SJSA1 (cell line): ENCODE measurements at places on chromosomes 12 and 14. TPM values are rescaled to one million over a fixed set of nuclear protein-coding genes. Genes with fewer than 3 reads are reported as not detected.

- DNase-seq: no peak
Observed at GRCh38 chr14:55948399-55948798, 169.8 kb upstream of the PELI2 start.

FSCB gene
- not detected in 2 replicates for total RNA-seq

IFI27 gene
- total RNA-seq: 267 and 474 TPM in 2 replicates

DNA sequence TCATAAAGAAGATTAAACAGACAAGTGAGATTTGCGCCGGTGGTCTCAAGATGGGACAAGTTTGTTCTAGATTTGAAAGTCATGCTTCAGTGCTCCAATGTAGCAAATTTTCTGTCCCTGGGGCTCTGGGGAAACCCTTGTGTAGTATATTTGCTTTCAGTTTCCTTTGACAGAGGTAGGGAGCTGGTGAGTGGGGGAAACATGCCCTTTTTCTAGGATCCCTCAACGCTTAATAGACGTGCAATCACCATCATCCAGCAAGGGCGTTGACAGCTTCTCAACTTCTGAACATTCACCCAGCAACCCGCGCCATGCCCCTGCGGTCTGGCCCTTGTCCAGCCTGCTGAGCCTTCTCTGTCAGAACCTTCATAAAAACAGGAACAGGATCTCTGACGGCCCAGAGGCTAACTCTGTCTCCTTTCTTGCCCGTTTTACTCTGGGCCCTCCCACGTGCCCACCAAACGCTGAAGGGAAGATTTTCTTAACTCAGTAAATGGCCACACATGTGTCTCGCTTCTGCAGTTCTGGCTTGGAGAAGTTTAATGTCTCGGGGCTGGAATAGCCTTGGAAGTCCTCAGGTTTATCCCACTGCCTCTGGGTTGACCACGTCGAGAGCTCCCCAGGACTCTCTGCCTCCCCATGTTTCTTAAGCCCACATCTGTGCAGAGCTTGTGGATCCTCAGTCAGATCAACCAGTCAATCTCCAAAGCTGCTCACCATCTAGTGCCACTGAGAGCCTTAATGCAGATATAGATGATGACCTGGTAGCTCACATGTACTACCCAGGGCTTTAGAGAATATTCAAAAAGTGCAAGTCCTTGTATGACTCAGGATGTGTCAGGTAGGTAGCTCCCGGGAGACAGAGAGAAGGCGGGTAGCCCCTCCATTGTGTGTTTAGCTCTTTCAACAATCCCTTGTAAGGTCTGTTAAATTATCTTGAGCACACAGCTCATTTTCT is 58.1 kb upstream of the CCND2 start:
- no peak for DNase-seq

- no peak for DNase-seq
Observed at GRCh38 chr12:124006846-124007713, 34.1 kb downstream of the ZNF664 start.

- DNase-seq: no peak
Observed at GRCh38 chr12:86389949-86390348, 133.8 kb upstream of the MGAT4C start.

GRCh38 chr14:100076133-100076532 is 10.9 kb downstream of the EVL start:
- no peak for DNase-seq

GRCh38 chr12:3456809-3457208 is 34.2 kb upstream of the PRMT8 start:
- no peak for DNase-seq

GRCh38 chr12:86634456-86635410 is 378.5 kb upstream of the MGAT4C start:
- DNase-seq: no peak

DNA sequence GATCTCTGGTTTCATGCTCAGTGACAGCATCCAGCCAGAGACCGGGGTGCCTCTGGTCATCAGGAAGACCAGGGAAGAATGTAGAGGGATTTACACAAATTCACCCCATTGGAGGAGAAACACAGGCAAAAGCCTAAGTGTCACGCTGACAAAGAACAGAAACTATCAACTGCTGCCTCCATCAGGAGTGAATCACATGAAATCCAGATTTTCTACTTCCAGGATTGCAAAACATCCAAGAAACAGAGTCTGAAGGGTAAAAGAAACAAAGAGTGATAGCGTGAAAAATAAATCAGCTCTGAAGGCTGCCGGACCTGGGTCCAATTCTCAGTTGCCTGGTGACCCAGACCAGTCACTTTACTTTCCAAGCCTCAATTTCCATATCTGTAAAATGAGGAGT is 136.1 kb upstream of the MAP1LC3B2 start:
- DNase-seq: no peak

DNA sequence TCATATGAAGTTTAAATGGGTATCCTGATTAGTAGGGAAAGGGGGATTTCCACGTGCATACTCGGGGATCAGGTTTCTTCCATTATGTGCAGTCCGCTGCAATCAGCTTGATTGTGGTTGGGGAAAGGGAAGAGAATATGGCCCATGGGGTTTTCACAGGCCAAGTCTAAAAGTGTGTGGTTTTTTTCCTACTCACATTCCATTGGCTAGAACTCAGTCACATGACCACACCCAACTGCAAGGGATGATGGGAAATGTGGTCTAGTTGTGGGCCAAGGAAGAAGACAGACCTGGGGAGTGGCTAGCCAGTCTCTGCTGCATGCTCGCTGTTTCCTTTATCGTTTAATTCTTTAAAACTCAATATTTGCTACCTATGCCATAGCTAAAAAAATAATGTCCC is 105.1 kb downstream of the PRIMA1 start:
- no peak for DNase-seq

DNA sequence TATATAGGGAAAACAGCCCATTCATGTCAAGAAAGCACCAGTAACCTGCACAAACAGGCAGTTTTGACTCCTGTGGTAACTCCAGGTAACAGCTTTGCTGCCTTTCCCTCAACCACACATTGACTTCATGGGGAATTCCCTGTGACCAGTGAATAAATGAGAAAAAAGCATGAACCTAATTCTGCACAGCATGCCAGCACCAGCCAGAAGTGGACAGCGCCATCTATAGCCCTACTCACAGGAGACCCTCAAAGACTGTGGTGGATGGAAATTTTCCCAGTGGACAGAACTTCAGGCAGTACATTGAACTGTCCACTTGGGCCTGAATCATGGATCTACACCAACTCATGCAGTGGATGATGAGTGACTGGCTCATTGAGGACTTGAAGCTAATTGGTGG is 152.1 kb downstream of the SLC8A3 start:
- DNase-seq: no peak

DNA sequence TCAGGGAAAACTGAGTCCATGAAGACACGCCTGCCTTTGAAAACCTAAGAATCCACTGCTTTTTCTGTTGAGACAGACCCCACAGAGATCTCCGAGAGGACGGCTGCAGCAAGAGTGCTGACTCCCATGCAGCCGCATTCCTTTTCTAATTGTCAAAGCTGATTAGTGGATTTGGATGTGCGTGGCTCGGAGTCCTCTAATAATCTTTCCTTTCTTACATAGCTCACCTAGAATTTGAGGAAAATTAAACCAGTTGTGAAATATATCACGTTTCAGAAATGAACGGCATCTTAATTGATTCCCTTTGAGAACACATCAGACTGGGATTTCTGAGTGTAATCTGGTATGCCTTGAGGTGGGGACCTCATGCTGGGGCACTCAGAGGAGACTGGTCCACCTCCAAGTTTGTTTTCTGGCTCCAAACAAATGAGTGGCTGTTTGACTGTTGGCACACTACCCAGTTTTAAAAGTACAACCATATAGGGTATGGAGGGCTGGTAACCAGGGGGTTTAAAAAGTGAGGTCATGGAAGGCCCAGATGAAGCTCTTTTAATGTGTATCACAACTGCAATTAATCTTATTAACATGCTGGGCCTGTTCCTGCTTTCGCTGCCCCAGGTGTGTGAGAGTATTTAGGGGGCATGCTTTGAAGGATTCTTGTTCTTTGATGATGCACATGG is 63.3 kb downstream of the RASSF3 start:
- DNase-seq: no peak

DNA sequence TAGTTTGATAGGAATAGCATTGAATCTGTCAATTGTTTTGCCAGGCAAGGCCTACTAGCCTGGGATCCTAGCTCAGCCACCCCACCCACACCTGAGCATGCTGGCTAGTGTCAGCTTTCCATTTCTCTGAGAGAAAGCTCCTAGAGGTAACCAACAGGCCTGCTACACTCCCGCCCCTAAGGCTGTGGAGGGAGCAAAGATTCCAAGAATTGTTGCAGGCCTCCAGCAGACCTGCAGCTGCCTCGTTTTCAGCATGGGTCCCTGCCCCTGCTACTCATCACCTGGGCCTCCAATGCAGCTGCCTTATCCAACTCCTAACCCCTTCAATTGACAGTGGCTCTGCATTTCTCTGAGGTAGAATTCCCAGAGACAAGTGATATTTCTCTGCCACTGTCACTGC is 852.4 kb upstream of the MDGA2 start:
- DNase-seq: no peak

- DNase-seq: no peak
Observed at GRCh38 chr12:53586745-53587144, 39.4 kb downstream of the ATF7 start.

DNA sequence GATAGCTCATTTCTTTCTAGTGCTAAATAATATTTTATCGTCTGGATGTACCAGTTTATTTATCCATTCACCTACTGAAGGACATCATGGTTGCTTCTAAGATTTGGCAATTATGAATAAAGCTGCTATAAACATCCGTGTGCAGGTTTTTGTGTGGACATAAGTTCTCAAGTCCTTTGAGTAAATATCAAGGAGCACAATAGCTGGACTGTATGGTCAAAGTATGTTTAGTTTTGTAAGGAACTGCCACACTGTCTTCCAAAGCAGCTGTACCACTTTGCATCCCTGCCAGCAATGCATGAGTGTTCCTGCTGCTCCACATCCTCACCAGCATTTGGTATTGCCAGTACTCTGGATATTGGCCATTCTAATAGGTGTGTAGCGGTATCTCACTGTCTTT is 447.4 kb downstream of the MED13L start:
- DNase-seq: no peak

DNA sequence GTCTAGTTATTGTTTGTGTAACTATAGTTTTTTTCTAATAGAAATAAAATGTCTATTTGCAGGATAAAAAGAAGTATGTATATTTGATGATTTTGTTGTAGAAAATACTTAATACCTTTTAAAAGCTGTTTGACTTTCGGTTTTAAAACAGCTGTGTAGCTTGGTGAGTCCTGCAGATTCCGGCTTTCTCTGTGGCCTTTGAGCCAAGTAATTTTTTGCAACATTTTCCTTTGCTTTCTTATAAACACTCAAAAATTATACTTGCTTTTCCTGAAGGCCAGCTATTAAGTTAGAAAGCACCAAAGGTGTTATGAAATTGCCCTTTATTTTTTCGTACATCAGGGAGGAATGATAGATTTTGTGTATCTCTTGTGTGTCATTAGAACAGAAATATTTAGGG is 63.6 kb downstream of the CRADD start:
- no peak for DNase-seq

- no peak for DNase-seq
Observed at GRCh38 chr12:2794191-2794735, 507 bp upstream of the FKBP4 start.

DNA sequence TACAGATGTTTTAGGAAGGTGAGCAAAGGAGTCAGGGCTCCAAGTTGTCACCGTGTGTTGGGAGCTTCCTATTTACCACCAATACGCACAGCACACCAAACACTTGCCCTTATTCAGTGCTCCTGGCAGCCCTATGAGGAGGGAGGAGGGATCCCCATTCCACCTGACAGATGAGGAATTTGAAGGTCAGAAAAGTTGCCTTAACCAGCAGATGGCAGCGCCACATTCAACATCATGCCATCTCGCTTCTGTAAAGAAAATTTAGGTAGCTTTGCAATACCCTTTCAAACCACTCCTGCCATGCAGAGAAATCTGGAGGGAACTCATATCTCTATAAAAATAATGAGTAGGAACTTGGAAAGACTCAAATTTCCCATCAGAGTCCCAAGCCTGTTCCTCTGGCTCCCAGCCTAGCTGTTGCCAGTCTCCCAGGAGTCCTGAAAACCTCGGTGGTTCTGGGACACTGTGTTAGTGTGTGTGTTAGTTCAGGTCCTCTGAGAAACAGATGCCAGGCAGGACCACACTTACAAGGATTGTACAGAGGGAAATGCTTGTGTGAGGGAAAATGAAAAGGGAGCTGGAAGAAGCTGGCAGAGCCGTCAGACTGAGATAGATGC is 410.5 kb downstream of the MED13L start:
- DNase-seq: no peak

DNA sequence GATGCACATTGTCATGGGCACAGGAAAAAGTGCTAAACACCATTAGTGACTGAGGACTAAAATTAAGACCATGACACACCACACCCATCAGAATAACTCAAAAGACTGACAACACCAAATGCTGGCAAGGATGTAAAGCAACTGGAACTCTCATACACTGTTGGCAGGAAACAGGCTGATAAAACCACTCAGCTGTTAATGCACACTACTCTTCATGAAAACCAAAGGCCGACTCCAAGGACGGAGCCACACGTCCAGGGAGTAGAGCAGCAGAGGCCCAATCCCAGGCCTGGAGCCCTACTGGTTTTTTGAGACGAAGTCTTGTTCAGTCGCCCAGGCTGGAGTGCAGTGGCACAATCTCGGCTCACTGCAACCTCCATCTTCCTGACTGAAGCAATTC is 6.4 kb downstream of the RAD52 start:
- DNase-seq: no peak

GRCh38 chr12:59874781-59875180 is 279.0 kb downstream of the SLC16A7 start:
- DNase-seq: no peak

- peak; percentile 2 for DNase-seq
Observed at GRCh38 chr14:31858868-31859267, 218.2 kb upstream of the ARHGAP5 start.

DNA sequence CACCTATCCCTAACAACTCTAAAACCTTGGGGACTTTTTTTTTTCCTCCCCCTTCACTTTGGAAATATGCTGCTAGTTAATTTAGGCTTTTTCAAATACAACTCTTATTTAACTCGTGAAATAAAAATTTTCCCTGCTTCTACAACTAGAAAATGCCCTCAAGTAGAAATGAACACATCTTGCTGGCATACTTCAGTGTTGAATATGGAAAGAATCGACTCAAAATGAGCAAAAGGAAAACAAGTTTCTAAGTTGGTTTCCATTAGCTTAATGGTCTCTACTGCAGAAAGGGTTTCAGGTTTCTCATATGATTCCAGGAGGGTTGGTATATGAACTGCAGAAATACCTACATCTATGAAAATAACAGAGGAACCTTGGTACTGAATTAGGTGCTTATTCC is 118.3 kb upstream of the TMTC1 start:
- no peak for DNase-seq

GPR162 gene
- total RNA-seq: 0.16 TPM in 1 of 2 replicates, not detected in the other

- no peak for DNase-seq
Observed at GRCh38 chr12:67515679-67516340, 132.7 kb upstream of the DYRK2 start.

DNA sequence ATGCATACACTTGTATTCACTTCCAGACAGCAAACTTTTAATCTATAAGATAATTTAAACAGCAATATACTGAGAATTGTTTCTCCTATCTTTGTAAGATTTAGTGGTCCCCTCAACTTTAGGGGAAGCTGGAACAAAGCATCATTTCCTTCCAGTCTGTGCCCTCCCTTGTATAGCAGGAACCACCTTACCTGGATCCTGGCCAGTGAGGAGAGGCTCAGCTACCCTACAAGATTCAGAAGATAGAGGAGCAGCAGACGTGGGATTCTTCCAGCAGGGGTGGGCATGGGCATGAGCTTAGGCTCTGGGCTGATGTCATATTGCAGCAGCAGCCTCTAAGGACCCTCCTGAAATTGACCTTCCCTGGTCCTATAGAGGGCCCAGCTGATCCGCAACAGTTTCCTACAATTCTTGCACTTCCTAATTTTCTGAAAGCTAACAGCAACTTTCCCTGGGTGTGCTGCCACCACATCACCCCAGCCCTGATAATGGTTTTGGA is 21.3 kb downstream of the MOK start:
- DNase-seq: no peak

LRP6 gene
- total RNA-seq: 25.2 and 31.3 TPM in 2 replicates
